ENCODE measurements at places on chromosomes 13 and 19.

DNA sequence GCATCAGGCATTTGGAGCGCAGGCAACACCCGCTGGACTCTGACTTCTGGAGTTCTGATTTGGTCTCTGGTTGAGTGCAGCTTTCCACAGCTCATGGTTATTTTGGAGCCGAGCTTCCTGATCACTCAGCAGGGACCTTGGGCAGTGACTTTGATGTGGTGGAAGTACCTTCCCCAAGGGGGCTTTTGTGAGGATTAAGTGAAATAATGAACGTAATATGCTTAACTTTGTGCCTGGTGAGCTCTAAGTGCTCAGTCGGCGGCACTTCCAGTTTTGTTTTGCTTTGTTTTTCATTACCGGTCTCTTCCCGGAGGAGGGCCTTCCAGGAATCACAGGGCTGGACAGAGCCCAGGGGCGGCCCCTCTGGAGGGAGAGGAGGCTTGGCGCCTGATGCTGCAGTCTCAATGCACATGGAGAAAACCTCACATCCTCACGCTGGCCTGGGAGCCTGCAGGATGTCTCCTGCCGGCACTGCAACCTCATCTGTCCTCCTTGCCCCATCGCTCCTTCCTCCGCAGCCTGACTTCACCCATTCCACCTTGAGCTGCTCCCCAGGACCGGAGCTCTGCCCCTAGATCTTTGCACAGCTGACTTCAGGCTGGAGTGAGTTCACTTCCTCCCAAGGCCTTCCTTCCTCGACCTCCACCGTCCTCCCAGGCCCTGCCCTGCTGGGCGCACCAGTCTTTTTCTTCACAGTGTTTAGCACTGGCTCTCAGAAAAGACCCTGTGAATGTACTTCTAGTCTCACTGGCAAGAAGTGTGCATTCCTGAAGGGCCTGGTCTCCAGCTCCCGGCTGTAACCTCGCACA is 1.5 kb downstream of the PLEKHF1 start:
- DNase-seq = peak; percentile 76

DNA sequence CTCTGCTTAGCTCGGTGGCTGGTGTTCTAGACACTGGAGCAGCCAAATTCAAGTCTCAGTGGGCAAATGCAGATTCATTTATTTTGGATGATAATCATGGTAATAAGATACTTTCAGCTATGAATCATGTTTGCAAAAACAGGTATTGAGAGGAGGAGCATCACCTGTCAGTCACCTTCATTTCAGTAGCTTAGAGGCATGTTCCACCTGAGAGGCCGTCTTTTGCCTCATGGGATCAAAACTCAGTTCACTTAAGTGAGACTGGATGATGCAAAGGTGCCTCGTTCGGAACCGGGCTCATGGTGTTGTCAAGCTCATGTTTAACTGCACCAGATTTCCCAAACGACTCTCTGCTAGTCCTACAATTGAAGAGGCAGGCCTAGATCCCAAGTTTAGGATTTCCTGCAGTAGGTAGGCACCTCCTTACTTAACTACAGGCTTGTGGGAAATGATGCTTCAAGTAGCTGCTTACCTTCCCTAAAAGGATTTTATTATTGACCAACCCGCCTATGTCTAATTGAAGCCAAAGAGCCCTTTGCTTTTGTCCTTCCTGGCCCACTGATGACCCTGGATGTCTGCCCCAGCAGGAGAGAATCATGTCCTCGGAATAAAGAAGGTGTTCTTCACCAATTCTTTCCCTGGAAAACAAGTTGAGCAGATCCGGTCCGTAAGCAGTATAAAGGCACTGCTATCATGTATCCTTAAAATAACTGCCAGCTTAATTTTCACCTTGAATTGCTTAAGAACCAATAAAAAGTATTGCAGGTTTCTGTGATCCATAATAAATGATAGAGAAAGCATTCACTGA is 60.0 kb downstream of the ZAR1L start:
- no peak for DNase-seq

GRCh38 chr19:41025871-41026270 is 34.8 kb downstream of the CYP2B6 start:
- DNase-seq = no peak

- DNase-seq = peak; percentile 2
These were observed 14.8 kb upstream of the ZNF43 start for GRCh38 chr19:21850656-21851255.

DNA sequence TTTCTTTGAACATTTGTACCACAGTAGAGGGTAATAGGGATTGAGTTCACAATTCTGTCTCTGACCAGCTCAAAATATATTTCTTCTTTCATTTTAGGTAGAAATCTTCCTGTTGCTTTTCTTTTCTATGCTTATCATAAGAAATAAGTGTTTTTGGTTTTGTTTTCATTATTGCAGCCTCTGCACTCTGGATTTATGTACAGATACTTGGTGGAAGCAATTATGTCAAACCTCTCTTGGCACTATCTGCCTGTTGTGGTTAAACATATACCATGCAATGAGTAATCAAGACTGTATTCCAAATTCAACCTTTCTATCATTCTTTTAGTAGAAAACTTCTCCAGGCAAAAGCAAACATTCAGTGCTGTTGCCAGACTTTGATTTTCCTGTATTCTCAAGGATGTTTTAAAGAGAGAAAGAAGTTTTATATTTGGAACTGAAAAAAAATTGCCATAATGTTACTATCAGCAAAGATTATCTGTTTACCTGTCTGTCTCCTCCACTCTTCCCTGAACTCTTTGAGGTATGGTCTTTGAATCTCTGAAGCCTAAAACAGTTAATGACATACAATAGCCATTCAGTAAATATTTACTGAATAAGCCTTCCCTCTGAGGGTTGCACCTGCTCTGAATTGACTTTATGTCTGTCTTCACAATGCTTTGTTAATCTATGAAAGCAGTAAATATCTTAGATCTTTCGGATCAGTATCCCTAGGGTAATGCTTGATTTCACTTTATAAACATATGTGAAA is 612.5 kb upstream of the PRR20A start:
- DNase-seq = no peak

- no peak for DNase-seq
These were observed 16.4 kb upstream of the WASF3 start for GRCh38 chr13:26541041-26541440.

DNA sequence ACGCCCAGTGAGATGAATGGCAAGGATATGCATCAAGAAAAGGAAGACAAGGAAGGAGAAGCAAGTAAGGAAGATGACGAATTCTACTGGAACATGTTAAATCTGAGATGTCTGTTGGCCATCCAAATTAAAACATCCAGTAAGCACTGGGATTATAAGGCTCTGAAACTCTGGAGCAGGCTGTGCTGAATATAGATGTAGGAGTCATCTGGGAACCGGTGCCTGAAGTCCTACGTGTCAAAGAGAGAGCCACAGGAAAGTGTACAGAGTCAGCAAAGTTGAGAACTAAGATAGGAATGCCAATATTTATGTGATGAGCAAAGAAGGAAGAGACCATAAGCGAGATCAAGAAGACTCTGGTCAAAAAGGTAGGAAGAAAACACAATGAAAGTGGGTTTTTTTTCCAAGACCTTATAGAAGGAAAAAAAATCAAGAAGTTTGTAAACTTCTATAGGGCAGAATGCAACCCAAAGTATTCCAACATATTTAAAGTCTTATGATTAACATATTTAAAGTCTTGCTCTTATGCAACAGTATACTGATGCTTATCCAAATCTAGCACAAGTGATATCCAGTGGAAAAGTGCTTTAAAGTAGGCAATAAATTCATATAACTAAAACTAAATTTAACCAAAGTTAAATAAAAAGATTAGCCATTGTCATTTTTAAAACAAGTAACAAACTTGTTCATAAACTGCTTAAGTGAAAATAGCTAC is 51.2 kb upstream of the EEF1AKMT1 start:
- peak; percentile 21 for DNase-seq

GRCh38 chr13:114236227-114236626 is 1.5 kb downstream of the CDC16 start:
- no peak for DNase-seq
